ENCODE measurements at places on chromosomes 1 and 21. TPM values are rescaled to one million over a fixed set of nuclear protein-coding genes. Genes with fewer than 3 reads are reported as not detected.

HSD3B1 gene
- total RNA-seq: not detected

LDLRAD1 gene
- not detected for total RNA-seq

COP1 gene
- 23.7 TPM for total RNA-seq

FLG2 gene
- total RNA-seq: not detected

SOAT1 gene
- total RNA-seq: 28.0 TPM

OR6N1 gene
- not detected for total RNA-seq

PRDX6 gene
- 323 TPM for total RNA-seq

RGS8 gene
- total RNA-seq: not detected

PGLYRP4 gene
- not detected for total RNA-seq

LCE1D gene
- not detected for total RNA-seq

RPL22 gene
- 456 TPM for total RNA-seq

OPTC gene
- total RNA-seq: not detected

SLAMF7 gene
- 1.8 TPM for total RNA-seq

RGS16 gene
- 0.15 TPM for total RNA-seq

TMEM125 gene
- not detected for total RNA-seq

LEFTY2 gene
- not detected for total RNA-seq

All from A549 treated with CpdA at 1 μM for 4 hours (cell line).